ENCODE measurements at places on chromosomes 6 and 20.

DNA sequence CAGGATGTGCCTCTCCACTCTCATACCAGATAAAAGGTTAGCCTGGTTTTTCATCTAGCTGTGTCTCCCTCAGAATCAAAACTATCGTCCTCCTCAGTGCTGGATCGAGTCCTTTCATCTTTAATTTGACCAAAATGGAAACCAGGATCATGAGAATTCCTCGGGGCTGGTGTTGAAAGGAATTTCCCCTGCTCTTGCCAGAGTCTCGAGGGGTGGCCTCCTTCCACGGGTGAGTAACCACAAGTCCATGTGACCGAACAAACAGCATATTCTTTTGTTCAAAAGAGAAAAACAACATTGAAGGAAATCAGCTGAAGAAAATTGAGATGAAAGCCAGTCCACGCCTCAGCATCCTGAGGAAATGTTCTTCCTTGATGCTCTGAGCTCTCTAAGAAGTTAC, 165.9 kb upstream of the CDYL start:
- no peak for DNase-seq

GRCh38 chr6:118401325-118401975, 146.6 kb upstream of the PLN start:
- DNase-seq, result no peak

- DNase-seq, result no peak
These were observed 18.7 kb upstream of the TOP1 start for GRCh38 chr20:41009946-41010345.

- DNase-seq, result peak; percentile 2
These were observed 70.8 kb downstream of the TFAP2B start for GRCh38 chr6:50889497-50889896.

DNA sequence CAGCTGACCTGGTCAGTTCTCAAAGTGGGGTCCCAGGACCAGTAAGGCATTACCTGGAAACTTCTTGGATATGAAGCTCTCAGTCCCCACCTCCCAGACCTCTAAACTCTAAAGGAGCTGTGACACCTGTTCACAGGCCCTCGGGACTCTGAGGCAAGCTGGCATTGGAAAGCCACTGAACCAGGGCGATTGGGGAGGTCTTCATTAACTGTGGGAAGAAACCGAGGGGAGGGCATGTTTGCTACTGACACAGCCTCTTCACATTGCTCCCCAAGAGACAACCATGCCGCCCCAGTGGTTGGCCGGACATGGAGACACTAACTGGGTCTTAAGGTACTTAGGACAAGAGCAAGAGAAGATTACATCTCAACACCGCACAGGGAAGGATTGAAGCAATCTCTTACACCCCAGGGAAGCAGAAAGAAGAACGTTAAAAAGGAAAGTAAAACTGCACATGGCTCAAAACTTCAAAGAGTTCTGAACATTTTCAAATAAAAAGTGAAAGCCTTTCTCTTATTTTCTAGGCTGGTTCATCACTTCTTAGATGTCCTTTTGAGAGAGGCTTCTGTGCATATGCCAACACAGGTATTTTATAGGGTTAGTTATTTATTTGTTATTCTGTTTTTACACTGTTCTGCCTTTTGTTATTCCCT, 210.0 kb upstream of the CST7 start:
- no peak for DNase-seq

DNA sequence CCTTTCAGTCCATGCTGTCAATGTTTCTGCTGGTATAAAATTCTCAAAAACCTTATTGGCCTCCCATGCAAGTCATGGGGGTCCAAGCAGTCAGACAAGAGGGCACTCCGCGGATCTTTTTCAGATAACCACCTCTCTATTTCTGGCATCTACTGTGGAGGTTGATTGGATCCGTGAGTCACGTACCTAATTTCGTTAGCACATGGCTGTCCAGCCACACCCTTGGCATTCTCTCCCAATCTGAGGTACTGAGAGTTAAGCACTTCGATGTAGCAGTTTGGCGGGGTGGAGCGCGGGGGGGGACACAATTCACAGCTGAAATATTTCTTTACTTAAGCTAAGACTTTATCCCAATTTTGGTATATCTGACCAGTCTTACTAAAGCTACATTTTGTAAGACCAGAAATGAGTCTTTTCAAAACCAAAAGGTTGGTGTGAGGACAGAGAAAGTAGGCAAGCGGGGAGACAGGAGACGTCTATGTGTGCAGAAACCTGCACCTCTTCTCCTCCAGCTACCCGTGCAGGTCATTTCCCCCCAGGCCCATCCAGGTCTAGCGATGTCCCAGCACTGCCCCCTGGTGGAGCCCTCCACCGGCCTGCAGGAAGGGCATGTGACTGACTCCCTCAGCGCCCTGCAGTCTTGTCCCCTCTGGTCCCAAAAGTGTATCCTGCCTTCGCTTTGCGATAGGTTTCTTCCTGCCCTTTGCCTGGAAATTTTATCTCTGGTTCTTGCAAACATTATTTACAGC, 113.1 kb downstream of the ADAT2 start:
- DNase-seq, result peak; percentile 7

- DNase-seq, result no peak
These were observed 537.4 kb upstream of the BTBD3 start for GRCh38 chr20:11380283-11380682.

DNA sequence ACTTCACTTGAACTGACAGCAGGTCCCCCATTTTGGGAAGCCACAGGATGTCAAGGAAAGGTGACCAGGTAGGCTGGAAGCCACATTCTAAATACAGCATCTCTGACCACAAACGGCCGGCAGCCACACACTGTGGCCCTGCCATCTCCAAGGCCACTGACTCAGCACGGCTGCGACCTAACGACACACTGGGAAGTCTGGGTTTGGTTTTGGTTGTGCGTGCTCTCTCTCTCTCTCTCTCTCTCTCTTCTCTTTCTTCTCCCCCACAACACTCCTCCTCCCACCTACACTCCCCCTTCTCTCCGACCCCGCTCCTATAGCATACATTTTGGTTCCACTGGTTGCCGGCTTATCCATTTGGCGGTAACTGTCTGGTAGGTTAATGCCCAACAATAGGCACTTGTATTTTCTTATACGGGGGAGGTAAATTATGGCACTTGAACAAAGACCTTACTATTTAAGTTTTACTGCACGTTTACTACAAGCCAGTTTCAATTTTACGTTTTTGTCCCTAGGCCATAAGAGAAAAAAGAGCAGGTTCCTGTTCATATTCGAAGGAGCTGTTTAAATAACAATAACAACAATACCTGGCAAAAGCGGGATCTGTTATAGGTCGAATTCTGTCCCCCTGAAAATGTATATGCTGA, 103.6 kb downstream of the GMDS start:
- no peak for DNase-seq

- no peak for DNase-seq
These were observed at the start of gene PTCRA for GRCh38 chr6:42915732-42916131. TSS of gene PTCRA (plus strand) at chr6:42916053. CDS start at chr6:42916070, 17 bp downstream.

GRCh38 chr6:61134028-61134427, 1152.0 kb downstream of the KHDRBS2 start:
- no peak for DNase-seq

DNA sequence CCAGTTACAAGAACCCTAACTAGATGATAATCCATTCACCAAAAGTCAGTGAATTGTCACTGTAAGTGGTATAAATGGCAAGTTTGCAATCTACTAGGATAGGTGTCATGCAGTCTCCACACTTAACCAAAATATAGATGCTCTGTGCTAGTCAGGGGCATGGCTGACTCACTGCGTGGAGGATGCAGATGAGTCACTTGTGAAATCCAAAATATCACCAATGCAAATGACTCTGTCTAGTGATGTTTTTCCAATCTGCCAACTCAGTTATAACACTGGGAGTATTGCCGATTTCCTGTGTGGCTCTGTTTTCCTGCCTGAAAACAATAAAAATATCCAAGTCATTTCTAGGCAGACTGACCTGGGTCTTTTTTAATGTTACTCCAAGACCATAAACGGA, 47.8 kb upstream of the NRSN1 start:
- no peak for DNase-seq

GRCh38 chr6:38676236-38676973, 26.5 kb downstream of the GLO1 start:
- no peak for DNase-seq

GRCh38 chr6:158142789-158143188, 25.3 kb downstream of the SERAC1 start:
- DNase-seq, result no peak

GRCh38 chr6:76518443-76518842, 446.0 kb upstream of the IMPG1 start:
- DNase-seq, result no peak

DNA sequence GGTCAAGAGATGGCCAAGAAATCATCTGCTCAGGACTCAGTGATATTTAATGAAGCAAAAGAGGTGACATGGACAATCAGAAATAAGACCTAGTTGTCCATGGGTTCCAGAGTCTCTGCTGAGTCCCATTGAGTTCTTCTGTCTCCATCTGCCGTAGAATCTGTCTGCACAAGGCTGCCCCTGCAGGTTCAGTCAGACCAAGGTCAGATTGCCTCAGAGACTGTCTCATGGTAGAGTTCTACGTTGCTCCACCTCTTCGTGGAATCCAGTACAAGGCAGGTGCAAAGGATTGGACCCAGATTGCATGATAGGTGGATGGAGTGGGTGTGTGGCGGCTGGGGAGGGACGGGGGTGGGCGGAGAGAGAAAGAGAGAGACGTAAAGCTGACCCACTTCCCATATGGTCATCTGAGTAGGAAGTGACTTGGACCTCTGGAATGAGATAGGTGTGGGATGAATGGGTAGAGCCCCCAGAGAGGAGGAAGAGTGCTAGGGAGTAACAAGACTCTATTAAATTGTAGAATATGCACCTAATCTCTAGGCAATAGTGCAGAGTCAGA, 75.3 kb downstream of the SOBP start:
- DNase-seq, result no peak

- DNase-seq, result no peak
These were observed 115.5 kb upstream of the CST7 start for GRCh38 chr20:24833592-24833991.

DNA sequence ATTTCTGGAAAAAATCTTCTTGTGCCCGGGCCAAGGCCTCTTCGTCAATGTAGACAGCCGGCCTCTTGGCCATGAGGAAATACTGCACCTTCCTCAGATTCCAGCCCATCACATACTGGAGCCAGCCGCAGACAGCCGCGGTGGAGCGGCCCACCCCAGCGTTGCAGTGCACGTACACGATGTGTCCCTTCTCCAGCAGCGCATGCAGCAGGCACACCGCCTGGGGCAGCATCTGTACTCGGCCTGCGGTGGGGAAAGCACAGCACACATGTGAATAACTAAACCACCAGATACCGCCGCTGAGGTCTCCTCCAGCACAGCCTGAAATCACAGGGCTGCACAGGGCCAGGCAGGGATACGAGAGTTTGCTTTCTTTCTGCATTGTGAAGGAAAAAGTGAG, 107.9 kb downstream of the EPM2A start:
- no peak for DNase-seq

GRCh38 chr6:141824350-141824749, 308.4 kb upstream of the GJE1 start:
- DNase-seq, result no peak

DNA sequence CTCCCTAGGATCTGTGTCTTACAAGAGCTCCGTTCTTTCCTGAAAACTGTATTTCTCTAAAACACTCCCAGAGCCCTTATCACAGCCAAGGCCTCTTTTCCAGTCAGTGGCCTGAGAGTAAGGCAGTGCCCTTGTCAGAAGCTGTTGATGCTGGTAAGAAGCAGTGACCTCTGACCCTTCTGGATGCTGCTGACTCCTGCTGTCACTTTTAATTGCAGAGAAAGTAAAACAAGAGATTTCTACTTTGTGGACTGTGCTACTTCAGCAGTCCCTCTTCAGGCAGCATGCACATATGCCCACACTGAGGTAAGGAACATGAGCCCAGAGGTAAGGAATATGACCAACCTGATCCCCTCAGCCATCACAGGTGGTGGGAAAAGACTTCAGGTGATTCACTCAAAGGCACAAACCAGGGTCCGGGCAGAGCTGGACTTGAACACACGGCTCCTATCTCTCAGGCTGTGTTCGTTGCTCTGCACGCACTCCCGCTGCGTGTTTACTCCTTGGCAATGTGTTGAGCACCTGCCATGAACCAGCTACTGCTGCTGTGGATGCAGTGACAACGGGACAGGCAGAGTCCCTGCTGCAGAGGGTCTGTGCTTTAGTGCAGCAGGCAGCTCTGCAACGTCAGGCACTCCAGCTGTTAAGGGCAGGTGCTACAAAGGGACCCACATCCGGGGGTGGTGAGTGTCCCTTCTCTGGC, 201.9 kb upstream of the CST7 start:
- no peak for DNase-seq

- peak; percentile 8 for DNase-seq
These were observed 1.7 kb downstream of the ADRM1 start for GRCh38 chr20:62304331-62305148.

- no peak for DNase-seq
These were observed 9.0 kb upstream of the MRPS10 start for GRCh38 chr6:42226645-42227143.

- DNase-seq, result no peak
These were observed 32.5 kb downstream of the CTNNBL1 start for GRCh38 chr20:37726321-37726720.

GRCh38 chr6:154485815-154486214, 24.7 kb downstream of the CNKSR3 start:
- no peak for DNase-seq

DNA sequence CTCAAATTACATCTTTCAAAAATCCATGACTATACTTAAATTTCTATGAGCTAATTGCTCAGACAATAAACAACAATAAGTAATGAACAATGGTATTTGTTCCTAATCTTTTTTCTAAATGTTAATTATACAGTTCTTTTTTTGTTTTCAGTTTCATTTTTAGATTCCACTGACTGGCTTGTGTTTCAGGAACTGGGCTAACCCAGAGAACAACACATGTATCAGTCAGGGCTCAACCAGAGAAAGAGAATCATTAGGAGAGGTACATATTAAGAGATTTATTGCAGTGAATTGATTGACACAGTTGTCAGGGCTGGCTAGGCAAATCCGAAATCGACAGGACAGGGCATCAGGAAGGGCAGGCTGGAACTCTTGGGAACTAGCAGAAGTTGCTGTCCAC, 182.8 kb downstream of the GRM1 start:
- DNase-seq, result no peak

DNA sequence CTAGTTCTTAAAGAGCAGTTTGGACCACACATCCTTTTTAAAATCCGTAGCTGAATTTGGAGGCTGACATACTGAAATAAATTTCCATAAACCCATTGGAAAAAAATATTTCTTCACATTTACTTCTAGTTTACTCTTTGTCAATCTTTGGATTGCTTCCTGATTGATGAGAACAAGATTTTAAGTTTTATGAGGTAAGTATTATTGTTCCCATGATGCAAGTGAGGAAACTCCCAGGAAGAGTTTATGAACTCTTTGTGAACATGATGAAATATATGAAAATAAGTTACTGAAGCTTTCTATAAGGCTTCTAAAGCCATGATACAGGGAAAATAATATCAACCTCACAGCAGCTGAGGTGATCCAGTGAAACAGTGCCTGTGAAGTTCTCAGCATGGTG, 320.0 kb downstream of the GJA1 start:
- no peak for DNase-seq

DNA sequence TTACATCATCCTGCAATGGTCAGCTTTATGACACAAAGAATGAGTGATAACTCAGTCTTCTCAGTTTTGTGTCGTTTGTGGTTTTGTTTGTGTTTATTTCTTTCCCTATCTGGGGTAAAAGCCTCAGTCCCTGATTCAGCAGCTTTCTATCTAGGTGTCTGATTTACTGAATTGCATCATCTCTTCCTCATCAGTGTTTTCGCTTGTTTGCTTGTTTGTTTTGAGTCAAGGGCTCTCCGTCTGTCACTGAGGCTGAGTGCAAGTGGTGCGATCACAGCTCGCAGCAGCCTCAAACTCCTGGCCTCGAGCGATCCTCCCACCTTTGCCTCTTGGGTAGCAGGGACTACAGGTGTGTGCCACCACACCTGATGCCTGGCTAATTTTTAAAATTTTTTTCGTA, 548.9 kb downstream of the PRKN start:
- DNase-seq, result no peak

- DNase-seq, result no peak
These were observed 85.3 kb downstream of the DLGAP4 start for GRCh38 chr20:36391456-36391855.
